ENCODE measurements at places on chromosomes 3 and 15.

DNA sequence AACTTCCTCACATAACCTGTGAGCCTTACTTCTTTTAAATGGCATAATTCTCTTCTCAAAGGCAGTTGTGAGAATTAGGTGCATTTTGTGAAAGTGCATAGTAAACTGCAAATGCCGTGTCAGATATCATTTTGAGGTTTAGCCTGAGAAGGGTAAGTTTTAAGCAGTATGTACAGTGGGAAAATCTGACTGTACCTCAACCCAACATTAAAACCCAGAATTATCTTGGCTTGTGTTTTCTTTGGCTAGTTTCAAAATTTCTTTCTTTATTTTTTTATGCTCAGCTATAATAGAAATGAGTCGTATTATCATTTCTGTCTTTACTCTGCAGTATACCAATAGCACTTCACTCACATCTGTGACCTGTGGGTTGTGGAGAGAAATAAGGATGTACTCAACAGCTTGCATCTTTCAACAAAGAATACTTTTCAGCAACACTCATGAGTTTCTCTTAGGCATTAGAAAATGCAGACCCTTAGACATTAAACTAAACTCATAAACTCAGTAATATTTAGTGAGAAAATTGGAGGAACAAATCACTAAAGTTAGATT, 65.7 kb downstream of the RASA2 start:
- no peak for DNase-seq

GRCh38 chr3:71602256-71602655, 18.7 kb upstream of the FOXP1 start:
- no peak for DNase-seq

DNA sequence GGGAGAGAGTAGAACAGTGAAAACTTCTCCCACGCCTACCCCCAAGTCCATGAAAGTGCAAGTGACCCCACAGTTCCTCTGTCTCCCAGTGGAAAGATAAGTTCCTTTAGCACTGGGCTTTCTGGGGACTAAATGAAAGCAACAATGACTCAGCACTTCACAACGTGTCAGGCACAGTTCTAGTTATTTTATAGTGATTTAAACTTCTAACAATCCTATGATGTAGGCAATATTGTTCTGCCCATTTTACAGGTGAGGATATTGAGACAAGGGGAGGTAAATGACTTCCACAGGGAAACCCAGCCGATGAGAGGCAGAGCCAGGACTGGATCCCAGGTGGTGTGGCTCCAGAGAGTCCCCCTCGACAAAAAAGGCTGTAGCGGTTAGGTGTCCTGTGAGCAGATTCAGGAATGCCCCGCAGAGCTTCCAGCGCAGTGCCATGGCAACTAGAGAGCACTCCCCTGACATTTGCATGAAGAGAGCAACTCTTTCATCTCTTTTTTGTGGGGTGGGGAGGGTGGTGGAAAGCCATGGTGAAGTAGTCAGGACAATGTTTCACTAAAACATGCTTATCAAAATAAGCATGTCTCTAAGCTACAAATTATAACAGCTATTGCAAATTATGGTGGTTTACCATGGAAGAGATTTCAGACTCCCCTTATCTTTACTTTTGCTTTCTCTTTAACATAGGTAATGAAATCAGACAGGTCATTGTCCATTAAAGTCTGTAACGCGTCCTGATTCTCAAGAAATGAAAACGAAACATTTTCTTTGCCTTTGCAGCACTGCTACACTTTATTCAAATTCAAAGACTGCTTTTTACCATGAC, 62.1 kb downstream of the NR2F2 start:
- DNase-seq: no peak

DNA sequence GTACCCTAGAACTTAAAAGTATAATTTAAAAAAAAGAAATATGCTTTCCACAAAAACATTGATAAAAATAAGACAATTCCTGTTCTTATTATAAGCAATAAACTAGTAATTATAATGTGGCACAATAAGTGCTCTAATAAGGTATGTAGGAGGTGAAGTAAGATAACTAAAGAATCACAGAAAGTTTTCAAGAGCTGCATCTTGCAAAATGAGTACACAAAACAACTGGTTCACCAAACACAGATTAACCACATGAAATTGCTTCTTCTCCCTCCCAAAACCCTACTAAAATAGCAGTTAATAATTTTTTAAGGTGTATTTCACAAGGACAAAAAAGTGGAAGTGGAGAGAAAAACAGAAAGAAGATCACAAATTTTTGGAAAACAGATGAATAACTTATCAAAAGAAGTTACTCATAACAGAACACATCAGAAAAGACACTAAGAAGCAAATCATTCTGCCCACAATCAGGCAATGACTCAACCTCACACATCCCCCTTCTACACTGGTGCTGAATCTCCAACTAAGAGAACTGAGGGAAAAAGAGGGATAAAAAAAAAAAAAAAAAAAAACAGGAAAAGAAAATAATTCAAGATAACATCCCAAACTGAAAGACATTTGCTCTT, 64.2 kb downstream of the TBC1D5 start:
- no peak for DNase-seq

- DNase-seq: no peak
These were observed 25.0 kb downstream of the MITF start for GRCh38 chr3:69764121-69764741.

GRCh38 chr3:136105044-136105443, 91.1 kb downstream of the MSL2 start:
- DNase-seq: no peak

Data from right lung (tissue), 10 donors.